ENCODE measurements at places on chromosomes 16 and 17.

DNA sequence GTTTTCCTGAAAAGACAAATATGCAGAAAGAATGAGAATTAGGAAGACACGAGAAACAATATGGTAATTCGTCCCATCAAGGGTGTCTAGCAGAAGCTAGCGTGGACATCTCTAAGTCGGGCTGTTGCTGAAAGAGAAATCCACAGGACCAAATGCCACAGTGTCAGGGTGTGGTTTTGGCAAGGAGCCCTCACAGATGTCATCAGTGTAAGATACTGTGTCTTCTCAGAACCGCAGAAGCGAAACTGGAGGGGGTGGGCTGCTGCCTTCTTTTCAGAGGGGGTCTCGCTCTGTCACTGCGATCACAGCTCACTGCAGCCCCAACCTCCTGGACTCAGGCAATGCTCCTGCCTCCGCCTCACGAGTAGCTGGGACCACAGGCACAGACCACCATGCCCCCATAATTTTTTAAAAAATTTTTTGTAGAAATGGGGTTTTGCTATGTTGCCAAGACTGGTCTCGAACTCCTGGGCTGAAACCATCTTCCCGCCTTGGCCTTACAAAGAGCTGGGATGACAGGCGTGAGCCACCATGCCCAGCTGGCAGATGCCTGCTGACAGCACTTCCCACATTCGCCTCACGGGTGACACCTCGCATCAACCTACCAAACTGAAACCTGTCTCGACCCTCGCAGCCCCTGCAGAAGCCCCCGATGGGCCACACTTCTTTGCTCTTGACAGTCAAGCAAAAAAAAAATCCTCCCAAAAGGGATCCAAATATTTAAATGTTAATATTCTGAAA is 26.2 kb downstream of the TRAP1 start:
- DNase-seq = no peak

GRCh38 chr16:47504599-47504998 is 43.5 kb downstream of the PHKB start:
- DNase-seq = no peak

DNA sequence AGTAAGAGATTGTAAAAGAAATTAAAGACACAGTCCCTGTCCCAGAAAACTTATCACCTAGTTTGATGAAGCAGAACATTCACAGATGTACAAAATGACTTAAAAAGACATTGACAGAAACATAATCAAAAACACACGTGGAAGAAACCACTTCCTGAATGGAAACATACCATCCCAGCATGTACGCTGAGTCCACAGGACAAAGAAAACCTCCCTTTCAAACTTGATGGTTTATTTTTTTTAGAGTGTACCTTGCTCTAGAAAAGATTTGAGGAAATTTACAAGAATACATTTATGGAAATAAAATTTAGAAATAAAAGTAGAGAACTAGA is 140.9 kb downstream of the PMP22 start:
- no peak for DNase-seq

- DNase-seq = no peak
Measured at GRCh38 chr16:50121721-50122445, 31.2 kb upstream of the TENT4B start.

- no peak for DNase-seq
Measured at GRCh38 chr17:41480136-41480535, 815 bp downstream of the KRT35 start.

GRCh38 chr16:78994135-78994745 is 606.3 kb downstream of the MAF start:
- no peak for DNase-seq

GRCh38 chr16:87145181-87146176 is 171.7 kb downstream of the C16orf95 start:
- DNase-seq = no peak

DNA sequence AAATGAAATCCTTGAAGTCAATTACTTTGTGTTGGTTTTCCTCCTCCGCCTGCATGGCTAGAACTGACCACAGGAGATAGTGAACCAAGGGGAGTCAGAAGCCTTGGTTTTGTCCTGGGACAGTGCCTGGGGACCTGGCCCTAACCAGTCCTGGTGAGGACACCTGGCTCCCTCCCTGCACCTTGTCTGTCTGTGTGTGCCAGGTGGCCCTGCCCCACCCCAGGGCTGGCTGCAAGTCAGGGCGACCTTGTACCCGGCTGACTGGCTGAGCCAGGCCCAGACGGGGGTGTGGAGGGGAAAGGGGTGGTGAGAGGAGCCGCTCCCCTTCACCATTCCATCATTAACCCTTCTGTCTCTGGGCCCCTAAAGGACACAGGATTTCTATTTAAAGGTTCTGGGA is 3.4 kb downstream of the RAPGEFL1 start:
- DNase-seq = no peak

Measured in GM12892 (cell line).